ENCODE measurements at places on chromosomes 3 and 15.

GRCh38 chr3:55226696-55227095 is 260.4 kb downstream of the WNT5A start:
- DNase-seq = no peak

DNA sequence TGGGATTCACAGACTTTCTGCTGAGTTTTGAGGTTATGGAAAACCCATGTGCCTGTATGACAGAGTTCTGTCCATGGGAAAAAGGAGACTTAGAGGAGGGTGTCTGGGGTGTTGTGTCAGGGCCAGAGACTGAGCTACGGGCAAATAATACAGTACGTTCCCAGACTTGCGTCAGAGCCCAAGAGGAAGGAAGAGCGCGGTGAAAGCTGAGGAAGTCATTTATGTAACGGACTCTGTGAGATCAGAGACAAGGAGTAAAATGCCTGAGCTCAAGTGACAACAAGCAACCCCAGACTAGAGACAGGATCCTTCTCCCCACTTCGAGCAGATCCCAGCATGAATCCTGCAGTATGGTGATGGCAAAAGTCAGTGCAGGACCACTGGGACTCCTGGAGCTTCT is 368.6 kb upstream of the MCTP2 start:
- peak; percentile 0 for DNase-seq

DNA sequence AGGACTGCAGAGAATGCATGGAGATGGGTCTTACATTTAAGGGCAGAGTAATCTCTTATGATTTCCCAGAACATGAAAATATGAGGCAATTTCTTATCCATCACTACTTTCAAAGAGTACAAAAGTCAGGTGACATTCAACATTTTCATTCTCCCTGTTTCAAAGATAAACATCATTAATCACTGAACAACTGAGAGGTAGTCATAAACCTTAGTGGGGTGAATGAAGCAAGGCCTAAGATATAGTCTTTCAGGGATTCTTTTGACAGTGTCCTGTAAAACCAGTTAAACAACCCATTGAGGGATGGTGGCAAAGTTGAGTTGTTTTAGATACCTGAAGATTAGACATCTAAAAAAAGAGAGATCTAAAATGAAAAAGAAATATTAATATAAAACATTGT is 271.6 kb upstream of the CBLB start:
- no peak for DNase-seq

DNA sequence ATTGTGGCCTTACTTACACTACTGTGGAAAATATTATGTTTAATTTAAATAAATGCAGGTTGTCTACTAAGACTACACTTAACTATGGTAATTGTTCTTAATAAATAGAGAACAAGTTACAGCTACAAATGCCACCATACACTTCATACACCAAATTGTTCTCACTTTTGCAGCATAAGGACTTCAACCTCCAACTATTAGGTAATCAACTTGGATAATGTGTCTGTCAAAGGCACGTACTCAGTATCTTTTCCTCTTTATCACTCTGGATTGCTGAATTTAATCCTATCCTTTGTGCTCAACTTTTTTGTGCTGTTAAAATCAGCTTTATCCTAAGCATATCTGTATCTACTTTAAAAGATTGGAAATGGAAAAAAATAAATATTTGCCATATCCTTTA is 41.6 kb upstream of the TMEM87A start:
- DNase-seq = no peak

GRCh38 chr15:96598514-96598913 is 268.0 kb downstream of the NR2F2 start:
- no peak for DNase-seq

GRCh38 chr15:48281674-48282073 is 49.6 kb upstream of the DUT start:
- DNase-seq = no peak

DNA sequence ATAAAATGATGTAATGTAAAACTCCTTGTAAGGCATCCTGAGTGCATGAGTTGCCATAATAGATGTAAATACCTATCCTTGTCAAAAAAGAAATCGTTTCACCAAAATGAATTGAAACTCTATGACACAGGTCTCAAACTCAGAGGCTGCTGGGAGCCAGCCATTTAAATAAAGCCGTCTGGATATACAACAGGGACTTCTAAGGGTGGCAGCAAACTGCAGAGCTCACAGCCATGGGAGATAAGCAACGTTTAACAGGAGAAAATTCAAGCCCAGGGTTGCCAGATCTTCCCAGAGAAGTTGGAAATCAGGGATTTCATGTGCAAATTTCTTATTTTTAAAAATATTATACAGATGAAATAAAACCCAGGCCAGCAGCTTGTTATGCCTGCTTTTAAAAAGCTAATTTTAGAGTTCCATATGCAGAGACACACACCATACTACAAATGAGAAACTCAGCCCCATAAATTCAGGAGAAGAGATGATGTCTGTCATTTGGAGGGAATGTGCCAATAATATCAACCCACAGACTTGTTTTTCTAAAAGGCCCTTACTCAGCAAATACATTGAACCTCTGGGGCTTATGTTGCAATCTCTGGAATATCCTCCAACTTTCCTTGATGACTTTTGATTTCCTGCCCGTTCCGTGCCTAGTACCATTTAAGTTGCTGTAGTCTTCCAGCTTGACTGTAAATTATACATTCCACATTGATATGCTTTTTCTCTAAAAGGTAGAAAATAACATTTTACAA is 75.6 kb downstream of the AQP9 start:
- no peak for DNase-seq

DNA sequence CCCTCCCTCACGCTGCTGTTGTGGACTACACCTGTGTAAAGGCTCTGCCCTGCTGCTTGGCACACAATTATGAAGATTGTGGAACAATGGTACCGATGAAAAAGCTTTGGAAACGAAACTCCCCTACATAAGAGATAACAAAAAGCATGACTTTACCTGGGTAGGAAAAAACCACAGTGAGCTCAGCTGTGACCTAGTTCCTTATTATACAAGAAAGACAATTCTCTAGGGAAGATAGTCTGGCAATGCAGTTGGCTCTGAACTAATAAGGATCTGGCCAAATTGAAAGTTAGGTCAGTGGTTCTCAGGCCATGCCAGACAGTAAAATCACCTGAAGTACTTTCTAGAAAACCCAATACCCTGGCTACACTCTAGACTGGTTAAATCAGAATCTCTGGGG is 16.1 kb downstream of the CLEC3B start:
- DNase-seq = no peak

- DNase-seq = no peak
Observed at GRCh38 chr3:94462931-94463330, 400.1 kb downstream of the NSUN3 start.

DNA sequence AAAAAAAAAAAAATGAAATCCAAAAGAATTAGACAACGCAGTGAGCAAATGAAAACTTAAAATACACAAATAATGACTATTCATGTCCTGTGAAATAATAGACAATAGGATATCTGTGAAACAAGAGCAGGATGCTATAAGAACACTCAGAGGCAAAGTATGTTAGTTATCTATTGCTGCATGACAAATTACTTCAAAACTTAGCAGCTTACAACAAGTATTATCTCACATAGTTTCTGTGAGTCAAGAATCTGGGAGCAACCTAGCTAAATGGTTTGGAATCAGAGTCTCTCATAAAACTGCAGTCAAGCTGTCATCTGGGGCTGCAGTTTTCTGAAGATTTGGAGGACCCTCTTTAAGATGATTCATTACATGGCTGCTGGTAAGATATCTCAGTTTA is 36.5 kb upstream of the ZMAT3 start:
- DNase-seq = no peak

DNA sequence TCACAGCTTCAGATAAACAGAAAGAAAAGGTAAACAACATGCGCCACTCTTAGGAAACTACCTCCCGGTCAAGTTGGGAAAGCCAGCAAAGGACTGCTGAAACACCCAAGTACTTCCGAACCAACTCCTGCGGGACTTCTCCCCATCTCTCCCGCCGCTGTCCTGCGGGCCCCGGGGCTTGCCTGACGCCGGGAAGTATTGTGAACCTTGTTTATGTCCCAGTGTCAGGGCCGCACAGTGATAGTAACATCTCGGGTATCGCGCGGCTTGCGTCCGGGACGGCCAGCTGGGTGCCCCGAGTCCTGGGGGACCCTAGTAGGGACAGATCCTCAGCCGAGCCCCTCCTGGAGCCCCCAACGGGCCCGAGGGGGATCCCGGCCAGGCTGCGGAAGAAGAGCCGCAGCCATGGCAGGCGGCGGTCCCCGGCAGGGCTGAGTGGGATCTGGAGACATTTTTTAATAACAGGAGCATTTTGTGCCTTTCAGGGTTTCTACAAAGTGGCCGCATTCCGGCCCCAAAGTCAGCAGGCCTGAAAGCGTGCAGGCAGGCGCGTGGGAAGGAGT is 756 bp downstream of the CLPX start:
- DNase-seq = peak; percentile 43

DNA sequence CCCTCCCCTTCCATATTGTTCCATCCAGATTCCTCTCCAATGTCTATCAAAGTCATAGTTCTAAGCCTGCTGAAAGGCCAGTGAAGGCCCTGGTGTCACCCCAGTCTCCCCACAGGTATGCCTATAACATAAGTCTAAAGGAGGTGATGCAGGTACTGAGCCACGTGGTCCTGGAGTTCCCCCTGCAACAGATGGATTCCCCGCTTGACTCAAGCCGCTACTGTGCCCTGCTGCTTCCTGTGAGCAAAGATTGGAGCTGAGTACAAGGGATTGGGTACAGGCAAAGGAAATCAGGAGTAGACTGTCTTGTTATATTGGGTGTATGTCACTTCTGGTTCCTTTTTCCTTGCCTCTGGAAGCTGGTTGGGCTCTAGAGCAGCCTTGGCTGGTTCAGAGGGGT is 8.2 kb downstream of the EIF2B5 start:
- no peak for DNase-seq

DNA sequence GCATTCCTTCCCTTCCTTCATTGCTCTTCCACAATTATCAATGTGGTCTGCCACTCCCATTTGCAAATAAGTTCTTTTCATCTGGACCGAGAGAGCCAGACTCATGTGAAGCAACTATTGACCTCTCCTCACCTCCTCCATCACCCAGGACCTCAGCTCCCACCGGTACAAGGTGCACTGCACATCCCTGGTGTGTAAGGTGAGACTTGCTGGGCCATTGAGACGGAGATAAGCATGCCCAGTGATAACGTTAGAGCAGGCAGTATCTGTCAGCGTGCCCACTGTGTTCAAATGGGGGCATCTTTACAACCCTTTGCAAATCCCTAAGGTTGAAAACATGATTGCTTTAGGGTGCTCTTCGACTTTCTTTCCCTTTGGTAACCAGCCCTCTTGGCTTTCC is 154.8 kb downstream of the ADAMTS17 start:
- DNase-seq = no peak

GRCh38 chr15:45611305-45611704 is 23.5 kb upstream of the SQOR start:
- peak; percentile 14 for DNase-seq

GRCh38 chr3:81433675-81434074 is 327.8 kb downstream of the GBE1 start:
- DNase-seq = no peak

GRCh38 chr3:195809796-195810454 is 1.8 kb downstream of the MUC4 start:
- no peak for DNase-seq

DNA sequence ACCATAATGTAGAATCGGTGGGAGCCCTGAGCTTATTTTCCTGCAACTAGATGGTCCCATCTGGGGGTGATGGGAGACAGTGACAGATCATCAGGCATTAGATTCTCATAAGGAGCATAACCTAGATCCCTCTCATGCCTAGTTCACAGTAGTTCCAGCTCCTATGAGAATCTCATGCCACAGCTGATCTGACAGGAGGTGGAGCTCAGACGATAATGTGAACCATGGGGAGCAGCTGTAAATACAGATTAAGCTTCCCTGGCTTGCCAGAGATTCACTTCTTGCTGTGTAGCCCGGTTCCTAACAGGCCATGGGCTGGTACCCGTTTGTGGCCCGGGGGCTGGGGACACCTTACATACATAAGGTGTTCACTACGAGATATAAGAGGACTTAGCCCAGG is 67.5 kb upstream of the LRRFIP2 start:
- DNase-seq = no peak

DNA sequence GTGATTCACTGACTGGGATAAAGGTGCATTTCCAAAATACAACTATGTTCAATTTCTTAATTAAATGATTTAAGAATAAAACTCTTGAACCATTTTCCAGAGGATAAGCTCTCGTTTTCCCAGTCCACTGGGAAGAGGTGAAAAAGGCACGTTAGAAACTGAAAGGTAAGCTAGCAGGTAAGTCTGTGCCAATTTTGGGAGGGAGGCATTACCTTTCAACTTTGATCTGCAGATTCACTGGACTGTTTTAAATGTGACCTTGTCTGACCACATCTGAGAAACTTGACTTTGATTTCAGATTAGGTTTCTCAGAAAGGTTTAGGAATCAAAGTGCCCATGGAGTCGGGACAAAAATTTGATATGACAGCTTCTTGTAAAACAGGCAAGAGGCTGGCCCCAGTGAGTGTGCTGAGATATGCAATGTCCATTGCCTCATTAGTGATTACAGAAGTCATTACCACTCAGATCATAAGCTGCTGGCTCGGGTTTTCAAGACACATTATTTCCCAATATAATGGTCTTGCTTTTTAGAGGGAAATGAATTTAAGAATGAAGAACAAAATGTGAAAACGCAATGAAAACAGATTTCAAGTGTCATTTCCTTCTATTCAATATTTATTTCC is 118.8 kb downstream of the ADAMTS9 start:
- DNase-seq = no peak

GRCh38 chr3:31105438-31106077 is 211.1 kb upstream of the GADL1 start:
- DNase-seq = no peak

- no peak for DNase-seq
Observed at GRCh38 chr15:68275165-68275746, 2.3 kb upstream of the FEM1B start.

GRCh38 chr15:70566047-70566835 is 197.1 kb downstream of the UACA start:
- DNase-seq = no peak

- DNase-seq = no peak
Observed at GRCh38 chr3:64870876-64871646, 183.3 kb upstream of the ADAMTS9 start.

Data from G401 (cell line).